Mesothelial cell of epicardium (in vitro differentiated cells): ENCODE measurements at places on chromosomes 6 and 20.
A peak's percentile ranks its signal among the peaks of the same experiment; 100 is the strongest.

DNA sequence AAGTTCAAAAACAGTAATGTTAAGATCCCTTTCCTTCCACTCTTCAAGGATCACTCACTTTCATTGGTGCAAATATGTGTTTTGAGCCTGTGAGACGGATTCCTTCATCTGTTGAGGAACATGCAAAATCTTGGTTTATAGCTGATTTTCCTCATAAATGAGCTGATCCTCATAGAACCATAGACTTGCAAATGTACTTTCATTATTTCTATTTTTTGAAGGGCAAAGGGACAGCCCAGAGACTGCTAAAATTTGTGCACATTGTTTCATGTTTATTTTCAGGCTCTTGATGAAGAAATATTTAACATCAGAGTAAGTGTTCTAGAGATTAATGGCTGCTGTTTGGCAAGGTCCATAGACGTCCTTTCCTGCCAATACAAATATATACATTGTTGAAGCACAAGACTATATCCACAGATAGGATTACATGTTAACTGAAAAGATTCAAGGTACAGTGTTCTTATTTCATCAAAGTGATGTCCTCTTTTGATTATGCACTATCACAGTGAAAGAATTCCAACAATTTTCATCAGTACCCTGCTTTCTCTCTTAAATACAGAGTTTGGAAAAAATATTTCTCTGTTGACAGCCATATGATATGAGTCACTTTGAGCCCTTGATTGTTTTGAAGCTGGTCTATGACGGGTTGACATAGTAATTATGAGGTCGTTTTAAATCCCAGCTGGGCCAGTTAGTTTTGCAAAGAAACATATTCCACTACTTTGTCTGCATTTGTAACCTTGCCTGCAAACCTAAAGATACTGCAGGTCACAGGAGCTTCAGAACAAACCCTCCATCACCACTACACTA lies 95.7 kb downstream of the FILIP1 start:
- DNase-seq = no peak

GRCh38 chr6:74735304-74735703 lies 470.5 kb downstream of the COL12A1 start:
- no peak for DNase-seq

- no peak for DNase-seq
Measured at GRCh38 chr20:48821261-48821920, 6.4 kb downstream of the PREX1 start.

- DNase-seq = no peak
Measured at GRCh38 chr6:138514860-138515540, 15.7 kb upstream of the NHSL1 start.

- no peak for DNase-seq
Measured at GRCh38 chr20:20482453-20482852, 114.5 kb downstream of the INSM1 start.

- DNase-seq = no peak
Measured at GRCh38 chr6:141488488-141488887, 644.2 kb upstream of the GJE1 start.

- DNase-seq = no peak
Measured at GRCh38 chr20:37315021-37315451, 25.6 kb downstream of the MANBAL start.

DNA sequence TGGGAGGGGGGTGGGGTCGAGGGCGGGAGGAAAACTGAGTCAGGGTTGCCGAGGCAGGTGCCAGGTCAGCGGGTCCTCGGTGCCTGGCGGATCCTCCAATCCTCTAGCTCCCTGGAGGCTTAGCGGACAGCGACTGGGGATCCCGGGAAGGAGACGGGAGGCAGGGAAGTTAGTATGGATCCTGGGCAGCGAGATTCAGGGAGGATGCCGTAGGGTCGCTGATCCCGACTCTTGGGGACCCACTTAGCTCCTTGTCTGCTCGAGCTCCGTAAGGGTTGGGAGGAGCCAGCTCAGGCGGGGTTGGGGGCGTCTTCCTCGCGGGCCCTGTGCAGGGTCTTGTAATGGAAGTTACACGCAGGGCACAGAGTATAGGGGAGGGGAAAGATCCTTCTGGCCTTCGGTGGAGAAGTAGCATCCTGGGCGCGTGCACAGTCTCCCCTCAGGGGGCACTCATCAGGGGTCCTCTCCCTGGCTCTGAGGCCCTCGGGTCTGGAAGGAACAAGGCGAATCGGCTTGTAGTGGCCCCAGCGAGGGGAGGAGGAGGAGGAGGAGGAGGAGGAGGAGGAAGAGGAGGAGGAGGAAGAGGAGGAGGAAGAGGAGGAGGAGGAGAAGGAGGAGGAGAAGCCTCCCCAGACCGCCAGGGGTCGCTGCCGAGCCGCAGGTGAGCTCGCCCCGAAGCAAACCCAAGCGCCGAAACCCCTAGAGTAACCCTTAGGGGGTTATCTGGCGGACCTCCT lies 6.4 kb upstream of the SLC12A5 start:
- peak; percentile 58 for DNase-seq

DNA sequence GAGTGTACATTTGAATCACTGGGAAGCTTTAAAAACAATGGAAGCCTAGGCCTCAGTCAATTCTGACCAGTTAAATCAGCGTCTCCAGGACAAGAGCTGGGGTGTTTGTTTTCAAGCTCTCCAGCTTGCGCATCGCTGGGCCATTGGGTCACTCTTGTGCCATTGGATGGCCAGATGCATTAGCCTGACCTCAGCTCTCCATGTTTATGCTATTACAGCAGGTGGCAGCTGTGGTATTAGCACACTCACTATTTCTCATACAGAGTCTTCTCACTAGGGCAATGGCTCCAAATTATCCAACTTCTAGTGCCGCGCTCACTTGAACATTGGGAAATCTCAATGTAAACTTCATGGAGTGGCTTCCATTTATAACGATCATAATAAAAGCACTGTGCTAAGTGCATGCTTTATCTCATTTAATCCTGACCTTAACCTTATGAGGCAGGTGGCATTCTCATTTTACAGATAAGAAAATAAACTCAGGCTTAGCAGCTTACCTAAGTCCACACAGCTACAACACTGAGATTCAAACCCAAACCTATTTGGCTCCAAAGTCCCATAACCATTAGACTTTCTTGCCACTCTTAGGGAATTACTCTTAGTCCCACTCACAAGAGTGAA lies 108.8 kb downstream of the PPP1R14C start:
- no peak for DNase-seq

GRCh38 chr20:24756292-24757025 lies 192.6 kb upstream of the CST7 start:
- peak; percentile 17 for DNase-seq

DNA sequence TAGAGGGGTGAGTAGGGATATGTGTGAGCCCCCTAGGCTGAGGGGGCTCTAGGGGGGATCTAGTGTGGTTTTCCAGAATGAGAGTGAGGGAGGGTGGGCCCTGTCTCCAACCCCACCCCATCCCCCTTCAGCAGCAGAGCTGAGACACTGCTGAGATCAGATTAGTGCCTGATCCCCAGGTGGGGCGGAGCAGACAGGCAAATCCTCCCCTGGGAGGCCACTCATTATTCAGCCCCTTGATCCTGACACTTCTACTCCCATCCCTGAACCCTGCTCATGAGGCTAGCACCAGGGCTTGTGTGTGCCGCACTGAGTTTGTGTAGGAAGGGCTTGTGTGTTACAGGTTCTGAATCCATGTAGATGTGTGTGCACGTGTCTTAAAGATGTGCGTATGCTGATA lies 42.5 kb downstream of the SPDEF start:
- no peak for DNase-seq

- no peak for DNase-seq
Measured at GRCh38 chr6:119280668-119281067, 68.9 kb downstream of the MAN1A1 start.

GRCh38 chr6:144654506-144654905 lies 369.4 kb downstream of the UTRN start:
- no peak for DNase-seq

DNA sequence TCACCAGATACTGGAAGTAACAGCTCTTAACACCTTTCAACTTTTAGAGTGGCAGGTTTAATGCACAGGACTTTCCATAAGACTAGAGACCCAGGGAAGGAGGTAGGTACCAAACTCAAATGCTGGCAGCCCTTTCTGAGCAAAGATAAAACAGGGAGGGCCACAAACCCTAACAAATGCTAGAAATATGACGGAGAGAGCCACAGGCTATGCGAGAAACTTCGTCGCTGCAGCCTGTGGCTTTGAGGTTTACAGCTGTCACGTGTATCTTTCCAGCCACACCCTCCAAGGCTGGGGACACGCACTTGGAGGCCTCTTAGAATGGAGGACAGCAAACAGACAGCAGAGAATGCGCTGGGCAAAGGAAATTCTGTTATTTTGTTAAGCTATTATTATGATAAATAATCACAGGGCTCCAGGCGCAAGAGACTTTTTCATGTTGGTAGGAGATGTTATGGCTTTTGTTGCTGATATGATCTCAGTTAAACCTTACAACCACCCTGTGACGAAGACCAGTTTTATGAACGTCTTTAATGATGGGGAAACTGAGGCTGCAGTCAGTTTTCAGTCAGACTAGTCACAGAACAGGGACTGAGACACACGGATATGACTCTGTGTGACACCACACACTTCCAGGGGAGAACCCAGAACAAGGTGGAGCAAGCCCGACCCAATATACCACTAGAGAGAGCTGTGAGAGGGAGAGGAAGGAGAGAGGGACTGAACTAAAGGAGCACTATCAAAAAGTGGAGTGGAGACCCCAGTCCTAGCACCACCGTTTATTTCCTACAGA lies 2.0 kb downstream of the TRAM2 start:
- no peak for DNase-seq

DNA sequence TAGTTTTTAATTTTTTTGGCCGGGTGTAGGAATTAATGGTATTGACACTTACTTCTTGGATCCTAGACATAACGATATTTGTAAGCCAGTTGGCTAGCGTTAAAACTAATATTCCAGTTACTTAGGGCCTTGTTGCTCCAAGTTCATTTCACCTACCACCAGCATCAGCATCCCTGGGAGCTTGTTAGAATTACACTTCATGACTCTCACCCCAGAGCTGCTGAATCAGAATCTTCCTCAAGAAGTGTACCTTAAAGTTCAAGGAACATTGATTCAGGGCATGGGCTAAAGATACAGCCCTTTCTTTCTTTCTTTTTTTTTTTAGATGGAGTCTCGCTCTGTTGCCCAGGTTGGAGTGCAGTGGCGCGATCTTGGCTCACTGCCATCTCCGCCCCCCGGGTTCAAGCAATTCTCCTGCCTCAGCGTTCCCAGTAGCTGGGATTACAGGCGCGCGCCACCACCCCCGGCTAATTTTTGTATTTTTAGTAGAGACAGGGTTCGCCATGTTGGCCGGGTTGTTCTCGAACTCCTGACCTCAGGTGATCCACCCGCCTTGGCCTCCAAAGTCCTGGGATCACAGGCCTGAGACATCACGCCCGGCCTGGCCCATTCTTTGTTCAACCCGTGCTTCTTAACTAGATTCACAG lies 1.1 kb downstream of the SLX4IP start:
- DNase-seq = no peak

DNA sequence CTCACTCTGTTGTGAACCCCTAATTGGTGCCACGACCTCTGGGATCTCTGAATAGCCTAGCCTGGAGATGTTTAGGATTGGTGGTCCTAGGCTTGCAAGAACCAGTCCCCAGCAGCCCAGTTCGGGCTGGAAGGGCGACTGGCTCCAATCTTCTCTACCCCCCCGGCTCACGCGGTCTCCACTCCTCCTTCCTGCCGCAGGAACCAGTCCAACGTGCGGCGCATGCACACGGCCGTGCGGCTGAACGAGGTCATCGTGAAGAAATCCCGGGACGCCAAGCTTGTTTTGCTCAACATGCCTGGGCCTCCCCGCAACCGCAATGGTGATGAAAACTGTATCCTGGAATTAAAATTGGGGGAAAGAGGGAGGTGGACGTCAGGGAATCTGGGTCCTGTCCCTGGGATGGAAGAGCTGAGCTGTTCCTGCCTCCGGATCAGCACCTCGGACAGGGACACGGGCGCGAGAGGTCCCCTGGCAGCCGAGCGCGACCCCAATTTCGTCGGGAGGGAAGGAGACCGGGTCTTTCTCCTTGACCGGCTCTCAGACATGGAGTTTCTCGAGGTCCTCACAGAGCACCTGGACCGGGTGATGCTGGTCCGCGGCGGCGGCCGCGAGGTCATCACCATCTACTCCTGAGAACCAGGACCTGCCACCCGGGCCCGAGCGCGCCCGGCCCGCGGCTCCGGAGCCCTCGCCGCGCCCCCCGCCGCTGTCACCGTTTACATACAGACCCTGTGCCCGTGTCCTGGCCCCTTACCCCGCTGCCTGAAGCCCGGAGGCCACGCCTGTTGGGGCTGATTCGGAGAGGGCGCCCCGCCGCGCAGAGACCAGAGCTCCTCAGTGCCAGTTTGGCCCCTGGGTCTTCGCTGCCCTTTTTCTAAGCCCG lies 28.2 kb downstream of the SLC12A5 start:
- peak; percentile 63 for DNase-seq

DNA sequence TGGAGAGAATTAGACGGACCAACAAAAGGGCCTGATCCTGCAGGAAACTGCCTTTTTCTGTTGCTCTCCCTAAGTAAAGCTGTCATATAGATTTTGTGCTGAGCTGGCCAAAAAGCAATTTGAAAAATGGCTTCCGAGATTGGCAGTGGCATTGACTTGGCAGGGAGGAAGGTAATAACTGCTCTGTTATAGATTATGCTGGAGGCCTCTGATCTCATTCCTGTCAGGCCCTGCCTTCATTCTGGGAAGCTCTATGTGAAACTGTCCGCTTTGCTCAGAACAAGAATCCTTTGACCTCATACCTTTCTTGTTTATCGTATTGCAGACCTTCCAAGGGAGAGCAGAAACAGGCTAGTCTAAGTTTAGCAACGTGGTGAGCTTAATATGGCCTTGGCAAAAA lies 234.4 kb downstream of the PHACTR1 start:
- DNase-seq = no peak

GRCh38 chr6:120671519-120671918 lies 662.8 kb downstream of the TBC1D32 start:
- no peak for DNase-seq

- DNase-seq = no peak
Measured at GRCh38 chr6:35495258-35496035, 1.4 kb downstream of the TEAD3 start.

- DNase-seq = peak; percentile 43
Measured at GRCh38 chr6:20117474-20117873, 94.8 kb downstream of the MBOAT1 start.

GRCh38 chr6:44920952-44921491 lies 407.1 kb upstream of the RUNX2 start:
- no peak for DNase-seq

GRCh38 chr20:63974402-63975200 lies 4.8 kb downstream of the SAMD10 start:
- DNase-seq = no peak

DNA sequence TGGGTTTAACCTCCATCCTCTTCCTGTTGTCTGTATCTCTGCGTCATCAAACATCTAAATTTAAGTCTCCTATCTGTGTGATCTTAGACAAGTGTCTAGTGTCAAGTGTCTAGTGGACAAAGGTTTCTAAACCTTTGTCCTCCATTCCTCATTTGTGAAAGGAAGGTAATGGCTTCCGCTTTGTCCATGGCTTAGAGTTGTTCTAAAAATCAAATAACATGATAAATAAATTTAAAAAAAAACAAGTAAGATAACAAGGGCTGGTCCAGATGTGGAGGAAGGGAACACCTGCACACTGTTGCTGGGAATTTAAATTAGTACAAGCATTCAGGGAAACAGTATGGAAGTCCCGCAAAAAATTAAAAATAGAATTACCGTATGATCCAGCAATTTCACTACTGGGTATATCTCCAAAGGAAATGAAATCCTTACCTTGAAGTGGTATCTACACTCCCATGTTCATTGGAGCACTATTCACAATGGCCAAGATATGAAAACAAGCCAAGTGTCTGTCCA lies 17.6 kb upstream of the SERPINB1 start:
- no peak for DNase-seq
